ENCODE measurements at places on chromosomes 5 and 9. TPM values are rescaled to one million over a fixed set of nuclear protein-coding genes. Genes with fewer than 3 reads are reported as not detected.

The PDCD1LG2 gene
- 0.59 TPM for total RNA-seq

The PHF24 gene
- total RNA-seq = not detected

The C5orf63 gene
- total RNA-seq = 6.8 TPM

DNA sequence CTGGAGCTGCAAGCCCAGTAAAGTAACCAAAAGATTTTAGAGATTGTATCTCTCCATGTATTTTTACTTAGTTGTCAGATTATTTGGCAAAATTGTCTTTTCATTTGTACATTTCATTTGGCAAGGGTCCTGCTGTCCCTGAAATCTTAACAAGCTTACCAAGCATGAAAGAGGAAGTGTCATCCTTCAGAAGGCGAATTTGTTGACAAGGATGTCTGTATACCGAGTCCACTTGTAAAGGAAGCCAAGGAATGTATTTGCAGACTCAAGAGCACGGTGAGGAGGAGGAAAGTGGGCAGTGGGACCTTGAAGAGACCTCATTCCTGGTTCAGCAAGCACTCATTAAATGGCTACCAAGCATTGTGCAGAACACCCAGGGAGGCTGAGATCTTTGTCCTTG lies 7.5 kb upstream of the OTULINL start:
- no peak for DNase-seq

GRCh38 chr9:91198405-91198804 lies 163.3 kb downstream of the AUH start:
- DNase-seq = no peak

DNA sequence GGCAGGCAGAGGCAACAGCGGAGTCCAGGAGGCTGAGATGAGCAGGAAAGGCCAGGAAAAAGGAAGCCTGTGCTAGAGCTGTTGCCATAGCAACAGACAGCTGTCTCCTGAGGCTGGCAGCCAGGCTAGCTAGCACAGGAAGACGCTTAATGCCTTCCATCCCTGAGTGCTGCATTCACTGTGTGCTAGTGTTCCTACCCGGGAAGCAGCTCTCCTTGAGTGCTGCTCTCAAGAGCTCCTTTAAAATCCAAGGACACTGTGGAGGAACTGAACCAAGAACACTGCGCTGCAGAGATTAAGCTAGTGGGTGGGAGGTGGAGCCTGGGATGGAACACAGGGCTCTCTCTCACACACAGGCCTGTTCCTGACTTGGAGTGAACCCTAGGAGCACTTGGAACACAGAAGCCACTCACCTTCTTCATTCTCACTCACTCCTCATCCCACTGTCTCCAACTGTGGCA lies 53.5 kb upstream of the IL7R start:
- peak; percentile 80 for DNase-seq
